ENCODE measurements at places on chromosomes 13 and 19. TPM values are rescaled to one million over a fixed set of nuclear protein-coding genes. Genes with fewer than 3 reads are reported as not detected.

Gene GNA15
- not detected for total RNA-seq

Gene GRK1
- total RNA-seq = not detected

GRCh38 chr13:110425444-110425780 is 118.3 kb downstream of the COL4A2 start:
- DNase-seq = no peak

- DNase-seq = no peak
Observed at GRCh38 chr19:17671906-17672305, 16.2 kb downstream of the UNC13A start.

DNA sequence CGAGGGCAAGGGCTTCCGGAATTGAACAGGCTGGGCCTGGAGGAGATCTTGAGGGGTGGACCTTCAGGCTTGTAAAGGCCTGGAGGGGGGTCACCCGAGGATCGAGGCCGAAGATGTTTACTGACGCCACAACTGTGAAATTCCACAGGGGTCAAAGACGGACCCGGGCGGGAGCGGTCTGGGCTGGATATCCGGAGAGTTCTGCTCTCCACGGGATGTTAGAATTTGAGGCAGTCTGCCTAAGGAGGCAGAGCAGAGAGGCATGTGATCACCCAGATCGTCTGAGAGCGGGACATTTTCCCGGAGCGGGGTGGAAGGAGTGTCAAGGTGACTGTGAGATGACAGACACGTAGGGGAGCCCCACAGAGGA is 13.2 kb downstream of the KLHL26 start:
- no peak for DNase-seq

DNA sequence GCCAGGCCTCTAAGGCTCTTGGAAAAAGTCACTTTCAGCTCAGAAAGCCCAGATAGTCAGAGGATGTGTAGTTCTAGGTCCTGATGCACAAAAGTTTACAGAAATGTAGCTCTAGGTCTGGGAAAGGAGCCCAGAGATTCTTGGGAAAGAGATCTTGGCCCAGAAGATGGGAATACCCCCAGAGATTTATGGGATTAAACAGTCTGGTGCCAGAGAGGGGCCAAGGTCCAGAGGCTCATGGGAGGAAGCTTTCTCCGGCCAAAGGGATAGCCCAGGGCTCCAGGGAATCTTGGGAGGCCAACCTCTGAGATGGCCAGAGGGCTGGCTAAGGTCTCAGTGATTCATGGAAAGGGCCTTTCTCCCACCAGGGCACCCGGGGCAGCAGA is 15.2 kb downstream of the BCAT2 start:
- DNase-seq = no peak

DNA sequence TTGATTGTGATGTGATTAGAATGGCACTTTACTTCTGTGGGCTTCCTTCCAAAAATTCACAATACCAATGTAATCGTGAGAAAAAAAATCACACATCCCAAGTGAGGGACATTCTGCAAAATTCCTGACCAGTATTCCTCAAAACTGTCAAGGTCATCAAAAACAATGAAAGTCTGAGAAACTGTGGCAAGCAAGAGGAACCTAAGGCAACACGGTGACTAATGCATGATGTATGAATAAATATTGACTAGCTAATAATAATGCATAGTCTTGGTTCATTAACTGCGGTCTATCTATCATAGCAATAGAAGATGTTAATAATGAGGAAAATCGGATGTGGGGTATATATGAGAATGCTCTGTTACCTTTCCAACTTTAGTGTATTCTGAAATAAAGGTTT is 159.0 kb downstream of the RFC3 start:
- no peak for DNase-seq
